ENCODE measurements at places on chromosomes 4 and X. TPM values are rescaled to one million over a fixed set of nuclear protein-coding genes. Genes with fewer than 3 reads are reported as not detected.

Gene MAGEA11
- not detected for polyA plus RNA-seq

Gene MAGEA12
- not detected for polyA plus RNA-seq

GRCh38 chr4:40682290-40683101 is 52.8 kb upstream of the RBM47 start:
- no peak for DNase-seq

GRCh38 chrX:14095702-14096101 is 66.0 kb upstream of the GEMIN8 start:
- DNase-seq, result peak; percentile 58

GRCh38 chrX:96692890-96693289 is 8.2 kb downstream of the DIAPH2 start:
- DNase-seq, result no peak

DNA sequence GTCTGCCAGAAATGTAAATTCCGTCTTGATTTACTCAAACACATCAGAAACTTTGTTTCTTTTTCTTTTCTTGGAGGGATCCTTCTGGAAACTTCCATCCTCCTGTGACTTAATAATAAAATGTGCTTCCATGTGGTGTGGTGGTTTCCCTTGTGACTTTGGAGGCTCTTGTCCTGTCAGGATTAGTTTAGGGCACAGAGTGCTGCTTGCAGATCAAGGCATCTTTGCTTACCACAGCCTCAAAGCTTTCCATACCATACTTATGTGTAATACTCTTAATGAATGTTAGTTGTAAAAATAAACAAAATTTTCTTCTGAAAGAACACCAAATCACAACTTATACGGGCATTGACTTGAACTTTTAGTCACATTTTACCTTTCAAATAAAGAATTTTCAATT is 27.4 kb downstream of the GBA3 start:
- DNase-seq, result no peak

All from mammary epithelial cell (primary cell).